MCF 10A (cell line): ENCODE measurements at places on chromosomes 4 and X.

GRCh38 chrX:150615356-150615755 is 46.9 kb downstream of the MTM1 start:
- DNase-seq = no peak

DNA sequence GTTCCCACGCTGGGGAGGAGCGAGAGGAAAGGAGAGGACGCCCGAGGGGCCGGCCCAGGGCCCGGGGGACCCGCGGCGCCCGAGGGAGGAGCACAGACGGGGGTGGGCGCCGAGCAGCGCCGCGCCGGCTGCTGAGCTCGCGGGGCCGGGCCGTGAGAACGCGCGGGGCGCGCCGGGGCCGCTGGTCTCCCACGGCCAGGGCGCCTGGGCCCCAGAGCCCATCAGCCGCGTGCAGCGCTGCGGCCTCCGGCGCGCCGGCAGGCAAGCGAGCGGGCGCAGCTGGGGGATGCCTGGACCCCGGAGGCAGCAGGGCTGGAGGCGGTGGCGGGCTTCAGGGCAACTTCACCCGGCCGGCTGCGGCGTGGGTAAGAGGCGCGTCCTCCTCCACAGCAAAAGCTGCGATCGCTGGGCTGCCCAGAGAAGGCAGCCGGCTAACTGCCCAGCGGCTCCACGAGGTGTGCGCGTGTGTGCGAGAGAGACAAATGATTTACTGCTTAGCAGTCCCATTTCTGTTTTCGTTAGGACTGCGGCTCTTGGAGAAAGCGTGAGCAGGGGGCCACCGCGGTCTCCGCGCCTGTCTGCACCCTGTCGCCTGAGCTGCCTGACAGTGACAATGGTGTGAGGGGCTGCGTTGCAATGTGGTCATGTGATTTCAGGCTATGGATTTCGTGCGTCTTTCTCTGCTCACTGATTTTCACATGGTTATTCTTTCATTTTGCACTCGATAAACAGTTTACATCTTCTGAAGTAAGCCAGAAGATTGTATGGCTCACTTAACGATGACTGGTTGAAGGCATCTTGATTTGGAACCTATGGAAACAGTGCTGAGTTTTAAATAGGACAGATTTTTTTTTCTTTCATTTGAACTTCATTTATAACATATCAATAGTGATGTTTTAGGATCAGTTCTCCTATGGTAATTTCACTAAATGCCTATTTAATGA is 1.2 kb downstream of the GUCY1A1 start:
- DNase-seq = peak; percentile 51

DNA sequence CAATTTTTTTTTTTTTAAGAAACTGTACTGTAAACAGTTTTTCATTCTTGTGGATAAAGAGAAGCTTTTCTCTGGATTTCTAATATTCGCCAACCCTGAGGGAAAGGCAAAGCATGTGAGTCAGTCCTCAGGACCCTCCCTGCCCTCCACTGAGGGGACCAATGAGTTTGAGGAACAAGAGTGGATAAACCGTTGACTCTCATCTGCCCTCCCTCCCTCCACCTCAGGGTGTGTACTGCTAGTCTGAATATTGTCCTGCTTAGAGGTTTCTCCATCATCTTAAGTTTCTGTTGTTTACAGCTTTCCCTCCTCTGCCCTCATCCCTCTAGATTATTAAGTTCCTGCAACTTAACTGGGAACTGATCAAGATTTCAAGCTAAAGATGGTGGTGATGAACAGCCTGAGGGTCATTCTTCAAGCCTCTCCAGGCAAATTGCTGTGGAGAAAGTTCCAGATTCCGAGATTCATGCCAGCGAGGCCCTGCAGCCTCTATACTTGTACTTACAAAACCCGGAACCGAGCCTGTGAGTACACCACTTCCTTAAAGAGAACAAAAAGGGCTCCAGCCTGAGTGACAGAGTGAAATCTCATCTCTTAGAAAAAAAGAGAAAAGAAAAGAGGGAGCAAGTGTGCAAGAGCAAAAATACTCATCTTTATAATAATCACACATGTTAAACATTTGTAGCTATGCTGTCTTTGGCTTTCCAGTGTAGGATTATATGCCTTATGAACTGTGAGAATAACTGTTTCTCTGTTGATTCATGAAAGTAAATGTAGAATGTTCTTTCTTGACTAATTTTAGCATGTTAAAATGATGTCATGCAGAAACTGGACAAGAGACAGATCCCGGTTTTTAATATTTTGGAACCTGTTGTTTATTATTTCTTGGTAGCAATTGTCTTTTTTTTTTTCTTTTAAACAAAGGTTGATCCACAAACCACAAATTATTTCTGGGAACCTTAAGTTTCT is 11.9 kb downstream of the CA5B start:
- DNase-seq = no peak

GRCh38 chr4:115484479-115484878 is 371.1 kb upstream of the NDST4 start:
- DNase-seq = no peak

GRCh38 chrX:119266364-119266995 is 30.4 kb downstream of the PGRMC1 start:
- peak; percentile 37 for DNase-seq

DNA sequence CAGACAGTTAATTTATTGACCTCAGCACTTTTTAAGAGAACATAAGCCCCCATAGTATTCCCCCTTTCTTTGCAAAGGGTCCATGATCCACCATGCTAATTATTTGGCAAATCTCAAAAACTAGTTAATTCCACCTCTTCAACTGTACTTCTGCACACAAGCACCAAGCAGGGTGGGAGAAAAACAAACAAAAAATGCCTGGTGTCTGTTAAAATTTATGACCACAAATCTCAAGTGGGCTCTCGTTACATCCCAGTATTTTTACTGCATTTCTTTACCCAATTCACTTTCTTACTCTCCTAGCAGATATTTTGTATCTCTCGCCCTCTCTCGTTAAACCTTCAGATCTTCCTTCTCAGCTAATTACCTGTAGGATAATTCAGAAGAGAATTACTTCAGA is 6.1 kb downstream of the ARSJ start:
- DNase-seq = no peak
